Umbilical cord (tissue), 2 donors: ENCODE measurements at places on chromosomes 7 and 10.

- DNase-seq, result peak; percentile 71
Observed at GRCh38 chr10:59954296-59954695, 47.9 kb upstream of the CCDC6 start.

DNA sequence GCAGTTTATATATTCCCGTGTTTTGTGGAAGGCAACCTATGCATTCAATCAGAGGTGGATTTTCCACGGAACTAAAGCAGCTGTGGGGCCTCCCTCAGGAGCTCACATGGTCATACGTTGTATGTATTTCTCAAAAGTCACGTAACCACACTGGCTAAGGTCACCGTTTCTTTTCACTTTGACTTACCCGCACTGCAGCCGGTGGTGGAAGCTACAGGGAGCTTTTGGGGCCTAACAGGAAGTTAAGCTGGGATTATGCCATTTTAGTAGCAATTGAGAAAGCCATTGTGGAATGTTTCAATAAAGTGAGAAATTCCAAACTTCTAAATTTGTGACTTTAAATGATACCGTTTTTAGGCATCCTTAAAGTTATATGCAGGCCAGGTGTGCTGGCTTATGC is 111.2 kb upstream of the KLF6 start:
- DNase-seq, result no peak

GRCh38 chr10:131930586-131931330 is 29.9 kb downstream of the PPP2R2D start:
- no peak for DNase-seq

- DNase-seq, result no peak
Observed at GRCh38 chr7:133484086-133484485, 231.2 kb downstream of the EXOC4 start.

GRCh38 chr10:83582407-83583095 is 556.8 kb upstream of the GHITM start:
- DNase-seq, result no peak
